Daoy (cell line): ENCODE measurements at places on chromosomes 2 and 18. TPM values are rescaled to one million over a fixed set of nuclear protein-coding genes. Genes with fewer than 3 reads are reported as not detected.

EFEMP1 gene
- 290 and 292 TPM in 2 replicates for total RNA-seq

ANKRD62 gene
- total RNA-seq, result not detected in 2 replicates

MFSD2B gene
- total RNA-seq, result 0.06 TPM in 1 of 2 replicates, not detected in the other

UGT1A10 gene
- 8.2 and 13.4 TPM in 2 replicates for total RNA-seq

BABAM2 gene
- 37.2 and 42.5 TPM in 2 replicates for total RNA-seq

- DNase-seq, result no peak
These were observed 433.8 kb upstream of the ID2 start for GRCh38 chr2:8247905-8248622.

DNA sequence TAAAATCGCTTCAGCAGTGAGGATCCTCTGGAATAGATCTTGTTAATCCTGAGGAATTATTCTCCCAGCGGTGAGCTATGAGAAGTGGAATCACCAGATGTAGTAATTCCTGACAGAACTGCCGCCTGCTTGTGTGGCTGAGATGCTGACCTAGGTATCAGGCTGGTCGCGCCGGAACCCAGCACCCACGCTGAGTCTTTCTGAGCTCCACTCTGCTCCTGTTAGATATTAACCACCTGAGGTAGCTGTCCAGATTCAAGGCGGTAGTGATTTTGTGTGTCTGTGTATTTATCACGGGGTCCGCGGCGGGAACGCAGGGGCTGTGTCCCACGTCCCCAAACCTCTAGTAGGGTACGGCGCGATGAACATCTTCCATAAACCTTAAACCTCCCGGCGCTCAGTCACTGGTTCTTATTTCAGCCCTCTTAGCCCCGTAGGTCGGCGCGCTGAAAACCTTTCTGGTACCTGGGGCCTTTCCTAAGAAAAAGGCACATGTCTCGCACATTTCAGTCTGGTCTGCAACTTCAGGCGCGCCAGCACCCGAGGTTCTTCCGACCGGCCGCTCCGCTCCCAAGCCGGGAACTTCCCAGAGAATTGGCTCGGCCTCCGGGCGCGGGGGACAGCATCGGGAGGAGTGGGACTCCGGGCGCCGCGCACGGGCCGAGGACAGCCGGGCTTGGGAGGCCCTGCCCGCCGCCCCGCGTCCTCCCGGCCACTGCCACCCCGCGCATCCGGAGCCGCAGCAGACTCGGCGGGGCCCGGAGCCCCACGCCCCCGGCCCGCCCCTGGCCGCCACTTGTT, 542 bp upstream of the CNNM3 start:
- DNase-seq, result peak; percentile 37

GRCh38 chr2:230714136-230714480, 1.5 kb downstream of the CAB39 start:
- DNase-seq, result peak; percentile 63

DNA sequence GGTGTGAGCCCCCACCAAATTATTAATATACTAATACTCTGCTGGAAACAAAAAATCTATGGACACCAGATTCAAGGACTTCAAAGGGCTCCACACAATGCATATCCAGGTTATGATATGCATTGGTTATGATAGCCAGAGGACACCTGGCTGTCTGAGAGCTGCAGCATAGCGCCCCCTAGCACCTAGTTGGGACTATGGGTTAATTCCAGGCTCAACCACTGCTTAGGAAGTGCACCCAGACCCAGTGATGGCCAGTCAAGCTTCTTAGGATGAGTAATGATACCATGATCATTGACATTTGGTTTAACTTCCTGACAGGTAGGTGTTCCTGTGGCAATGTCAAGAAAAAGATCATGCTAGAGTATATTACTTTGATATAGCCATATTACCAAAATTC, 3.8 kb upstream of the FRZB start:
- DNase-seq, result peak; percentile 34

DNA sequence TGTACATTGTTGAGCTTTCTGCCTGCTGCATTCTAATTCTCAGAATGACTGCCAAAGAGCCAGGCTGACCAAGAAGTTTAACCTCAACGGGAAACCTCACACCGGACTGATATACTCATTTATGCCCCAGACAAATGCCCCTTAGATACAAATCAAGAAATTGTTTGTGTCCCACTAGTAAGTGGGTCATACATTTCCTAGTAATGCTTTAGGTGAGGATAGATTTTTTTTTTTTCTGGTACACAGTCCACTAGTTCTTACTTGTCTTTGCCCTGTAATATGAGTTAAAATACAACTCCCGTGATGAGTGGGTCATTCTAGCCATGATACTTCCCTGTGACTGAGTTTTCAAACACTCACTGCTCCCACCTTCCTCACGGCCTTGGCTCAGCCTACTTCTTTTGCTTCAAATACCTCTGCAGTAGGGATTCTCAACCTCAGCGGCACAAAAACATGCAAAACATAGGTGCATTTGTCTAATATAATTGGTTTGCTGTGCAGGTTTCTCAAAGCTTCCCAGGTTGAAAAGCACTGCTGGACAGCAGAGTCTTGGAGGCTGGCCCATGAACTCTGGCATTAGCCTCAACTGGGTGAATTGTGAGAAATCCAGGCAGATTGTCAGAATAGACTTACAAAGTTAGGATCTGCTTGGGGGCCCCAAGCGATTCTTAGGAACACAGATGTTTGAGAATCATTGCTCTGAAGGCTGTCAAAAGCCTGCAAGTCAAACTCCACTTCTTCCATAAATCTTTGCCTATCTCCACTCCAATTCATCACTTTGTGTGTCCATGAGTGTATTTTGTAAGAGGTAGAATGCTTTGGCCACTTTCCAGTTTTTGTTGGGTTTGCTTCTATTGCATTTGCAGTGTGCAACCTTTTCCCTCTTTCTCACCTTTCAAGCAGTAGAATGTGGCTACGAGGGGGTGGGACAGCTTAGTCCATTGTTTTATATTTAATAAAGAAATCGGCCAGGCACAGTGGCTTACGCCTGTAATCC, 35.5 kb downstream of the TGIF1 start:
- DNase-seq, result no peak

- no peak for DNase-seq
These were observed 39.6 kb downstream of the INHBB start for GRCh38 chr2:120385355-120386127.

- no peak for DNase-seq
These were observed 777.6 kb upstream of the FANCL start for GRCh38 chr2:59018737-59019136.

GRCh38 chr2:162232671-162233070, 10.6 kb downstream of the FAP start:
- no peak for DNase-seq

DNA sequence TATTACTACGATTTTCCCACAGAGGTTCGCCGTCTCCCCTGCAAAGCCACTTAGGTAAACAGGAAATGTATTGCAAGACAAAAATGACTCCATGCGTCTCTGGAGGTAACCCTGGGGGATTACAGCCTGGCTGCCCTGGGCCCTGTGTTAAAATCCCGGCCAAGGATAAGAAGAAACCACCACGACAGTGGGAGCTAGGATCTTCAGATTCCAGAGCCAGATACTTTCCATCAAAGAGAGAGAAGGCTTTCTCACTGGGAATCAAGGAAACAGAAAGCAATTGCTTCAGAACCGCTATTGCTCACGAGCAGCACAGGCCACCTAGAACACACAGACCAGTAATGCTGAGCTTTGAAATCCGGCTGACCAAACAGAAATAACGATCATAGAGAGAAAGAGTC, 97.9 kb upstream of the ZNF516 start:
- DNase-seq, result peak; percentile 16

DNA sequence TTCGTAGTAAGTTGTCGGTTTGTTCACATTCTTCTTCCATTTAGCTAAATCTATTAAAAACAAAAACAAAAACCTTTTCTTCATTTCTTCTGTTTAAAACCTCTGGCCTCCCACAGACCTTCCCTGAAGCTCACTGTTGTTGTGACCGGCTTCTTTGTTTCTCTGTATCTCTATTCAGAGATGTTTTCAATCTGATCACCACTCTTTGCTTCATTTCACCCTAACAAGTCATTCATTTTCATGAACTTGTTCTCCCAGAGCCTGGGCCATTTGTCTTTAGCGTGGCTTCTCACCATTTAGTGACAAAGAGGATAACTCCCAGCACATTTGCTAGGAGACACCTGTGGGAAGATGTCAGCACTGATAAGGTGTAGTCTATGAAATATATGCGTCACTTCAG, 794.2 kb downstream of the ERBB4 start:
- no peak for DNase-seq

DNA sequence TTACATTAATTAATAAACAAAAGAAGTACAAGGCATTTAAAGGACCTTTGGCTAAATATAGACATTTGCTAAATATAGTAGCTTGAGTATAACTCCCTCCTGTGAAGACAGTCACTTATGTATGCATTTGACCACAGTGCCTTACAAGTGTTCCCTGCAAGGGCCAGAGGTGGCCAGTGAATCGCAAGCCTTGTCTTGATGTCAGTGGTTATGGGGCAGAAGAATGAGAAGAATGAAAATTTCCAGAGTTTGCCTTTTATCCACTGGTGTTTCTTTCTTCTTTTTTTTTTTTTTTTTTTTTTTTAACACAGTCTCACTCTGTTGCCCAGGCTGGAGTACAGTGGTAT, 1.8 kb downstream of the LRRFIP1 start:
- no peak for DNase-seq

- DNase-seq, result no peak
These were observed 4.3 kb downstream of the LDLRAD4 start for GRCh38 chr18:13222856-13223281.

DNA sequence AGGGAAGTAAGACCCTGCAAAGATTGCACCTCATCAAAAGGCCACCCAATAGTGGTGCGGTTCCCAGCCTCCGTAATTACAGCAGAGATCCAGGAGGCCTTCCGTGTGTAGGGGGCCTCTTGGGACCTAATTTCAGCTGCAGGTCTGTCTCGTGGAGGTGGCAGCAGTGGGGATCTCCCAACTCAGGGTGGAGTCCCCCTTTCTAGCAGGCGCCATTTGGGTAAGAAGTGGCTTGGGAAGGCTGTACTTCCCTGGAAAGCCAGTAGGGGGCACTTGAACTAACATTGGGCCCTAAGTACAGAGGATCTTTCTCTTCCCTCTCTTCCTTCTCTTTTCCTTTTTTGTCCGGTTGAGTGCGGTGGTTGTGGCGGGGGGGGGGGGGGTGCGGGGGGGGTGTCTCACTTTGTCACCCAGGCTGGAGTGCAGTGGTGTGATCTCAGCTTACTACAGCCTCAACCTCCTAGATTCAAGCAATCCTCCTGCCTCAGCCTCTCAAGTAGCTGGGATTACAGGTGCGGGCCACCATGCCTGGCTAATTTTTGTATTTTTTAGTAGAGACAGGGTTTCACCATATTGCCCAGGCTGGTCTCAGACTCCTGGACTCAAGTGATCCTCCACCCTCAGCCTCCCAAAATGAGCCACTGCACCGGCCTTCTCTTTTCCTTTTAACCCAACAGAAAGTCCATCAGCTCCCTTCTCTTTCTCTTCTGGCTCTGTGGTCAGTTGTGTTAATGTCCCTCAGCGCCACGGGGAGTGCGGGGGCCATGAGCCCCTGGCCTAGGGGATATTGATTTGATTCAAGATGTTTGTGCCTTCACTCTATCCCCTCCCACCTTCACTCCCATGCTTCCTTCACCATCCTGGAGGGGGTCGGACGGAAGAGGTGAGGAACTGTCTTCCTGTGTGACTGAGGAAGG, 32.0 kb downstream of the CENPO start:
- peak; percentile 33 for DNase-seq

- DNase-seq, result no peak
These were observed 36.6 kb upstream of the BOD1L2 start for GRCh38 chr18:57110290-57110689.

DNA sequence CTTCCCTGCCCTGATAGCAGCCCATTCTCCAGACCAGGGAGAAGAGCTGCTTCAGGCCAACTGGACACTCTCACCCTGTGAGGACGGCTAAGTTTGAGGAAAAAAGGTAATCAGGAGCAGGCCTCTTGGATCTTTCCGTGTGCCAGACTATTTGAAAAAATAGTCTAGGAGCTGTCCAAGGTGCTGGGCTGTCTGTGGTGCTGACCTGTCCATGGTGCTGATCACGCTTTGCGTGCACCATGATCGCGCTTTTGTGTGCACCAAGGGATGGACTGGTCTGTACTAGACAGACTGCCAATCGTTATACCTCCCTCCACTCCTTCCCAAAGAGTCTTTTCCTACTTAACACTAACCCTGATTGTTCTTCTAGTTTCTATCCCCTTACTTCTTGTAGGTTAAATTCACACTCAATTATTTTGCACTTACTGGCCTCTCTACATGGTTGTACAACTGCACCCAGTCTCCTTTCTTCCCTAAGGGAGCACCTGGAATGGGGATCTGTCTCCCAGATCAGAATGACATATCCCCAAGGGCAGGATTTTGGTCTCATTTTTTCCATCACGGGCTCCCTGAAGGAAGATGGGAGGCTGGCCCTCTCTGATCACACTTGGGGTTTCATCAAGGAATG, 295.4 kb downstream of the CELF4 start:
- DNase-seq, result peak; percentile 14

DNA sequence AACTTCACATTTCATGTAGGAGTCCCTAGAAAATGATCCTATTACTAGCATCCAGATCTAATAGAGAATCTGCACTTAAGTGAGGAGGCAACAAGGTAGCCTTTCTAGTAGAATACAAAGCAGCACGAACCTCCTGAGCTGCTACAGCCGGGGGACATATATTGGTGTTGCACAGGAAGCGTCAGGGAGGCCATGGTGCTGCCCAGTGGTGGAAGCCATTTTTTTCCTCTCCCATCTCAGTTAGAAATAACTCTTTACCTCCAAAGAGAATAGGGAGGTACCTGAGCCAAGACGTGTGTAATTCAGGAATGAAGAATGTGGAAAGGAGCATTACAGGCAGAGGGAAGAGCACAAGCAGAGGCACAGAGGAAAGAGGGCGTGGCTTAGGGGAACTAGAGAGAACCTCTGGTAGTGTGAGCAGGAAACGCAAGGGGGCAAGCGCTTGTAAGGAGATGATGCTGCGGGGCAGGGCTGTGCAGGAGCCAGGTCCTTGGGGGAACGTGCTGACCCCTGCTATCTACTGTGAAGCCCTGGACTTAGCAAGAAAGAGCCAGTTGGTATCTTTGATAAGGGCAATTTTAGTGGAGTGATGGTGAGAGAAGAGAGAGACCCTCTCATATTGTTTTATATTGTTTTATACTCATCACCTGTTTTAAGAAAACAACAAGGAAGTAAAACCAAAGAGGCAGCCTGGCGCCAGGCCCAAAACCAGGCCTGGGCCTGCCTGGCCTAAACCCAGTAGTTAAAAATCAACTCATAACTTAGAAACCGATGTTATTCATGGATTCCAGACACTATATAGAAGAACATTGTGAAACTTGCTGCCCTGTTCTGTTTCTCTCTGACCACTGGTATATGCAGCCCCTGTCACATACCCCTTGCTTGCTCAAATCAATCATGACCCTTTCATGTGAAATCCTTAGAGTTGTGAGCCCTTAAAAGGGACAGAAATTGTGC, 50.0 kb upstream of the TTC39C start:
- no peak for DNase-seq
